ENCODE measurements at places on chromosomes 1 and 21.

- DNase-seq, result no peak
Measured at GRCh38 chr1:114341299-114341698, 169.7 kb downstream of the TRIM33 start.

DNA sequence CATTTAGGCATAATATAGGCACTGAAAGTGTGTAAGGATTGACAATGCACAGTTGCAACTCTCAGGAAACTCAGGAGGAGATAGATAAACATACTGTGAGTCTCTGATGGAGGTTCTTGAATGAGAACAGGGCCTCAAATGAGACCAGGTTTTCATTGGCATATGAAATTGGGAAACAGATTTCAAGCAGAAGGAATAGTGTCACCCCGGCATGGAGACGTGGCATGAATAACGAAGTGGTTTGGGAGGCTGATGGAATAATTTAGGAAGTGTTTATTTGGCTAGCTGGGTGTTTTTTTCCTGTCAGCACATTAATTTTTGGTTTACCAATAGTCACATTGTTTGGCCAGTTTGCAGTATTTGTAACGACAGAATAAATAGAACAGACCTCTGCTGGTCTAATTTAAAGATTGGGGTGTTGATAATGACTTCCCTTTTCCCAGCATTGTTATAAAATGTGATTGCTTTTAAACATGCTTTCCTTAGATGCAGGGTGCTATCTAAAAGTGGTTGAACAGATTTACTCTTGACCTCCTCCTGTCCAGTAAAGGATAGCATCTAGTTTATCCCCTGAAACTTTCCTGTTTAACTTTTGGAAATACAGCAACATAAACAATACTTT, 132.0 kb downstream of the C1orf21 start:
- no peak for DNase-seq

DNA sequence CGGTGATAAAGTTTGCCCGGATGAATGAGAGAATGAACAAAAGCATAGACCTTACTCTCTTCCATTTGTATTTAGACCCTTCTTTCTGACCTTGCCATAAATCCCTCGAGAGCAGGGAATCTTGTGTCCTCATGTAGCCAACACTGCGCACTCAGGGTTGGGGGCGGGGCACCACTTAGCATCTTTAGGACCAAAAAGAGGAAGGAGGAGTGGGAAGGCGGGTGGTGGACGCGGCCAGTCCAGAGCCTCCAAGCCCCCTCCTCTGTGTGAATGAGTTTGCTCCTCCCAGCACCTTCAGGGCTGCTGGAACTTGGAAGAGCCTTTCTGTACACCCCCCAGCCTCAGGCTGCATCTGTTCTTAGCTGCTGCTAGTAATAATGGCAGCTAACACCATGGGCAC, 141.9 kb upstream of the TMEM51 start:
- DNase-seq, result no peak

- DNase-seq, result no peak
Measured at GRCh38 chr1:79929356-79929755, 922.8 kb upstream of the ADGRL4 start.

DNA sequence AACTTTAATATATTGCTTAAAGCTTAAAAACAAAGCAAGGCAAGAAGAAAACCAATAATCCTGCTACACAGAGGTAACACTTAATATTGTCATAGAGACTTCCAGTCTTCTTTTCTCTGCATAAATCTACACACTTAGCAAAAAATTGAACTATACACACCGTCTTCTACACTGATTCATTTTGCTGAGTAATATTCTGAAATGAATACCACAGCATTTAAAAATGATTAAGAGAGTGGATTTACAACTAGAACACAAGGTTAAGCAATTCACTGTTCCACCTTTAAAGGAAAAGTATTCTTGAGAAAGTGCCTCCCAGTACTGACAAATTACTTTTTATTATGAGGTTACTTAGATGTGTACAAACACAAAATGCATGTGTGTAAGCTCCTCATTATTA, 22.2 kb upstream of the ITPKB start:
- DNase-seq, result no peak

DNA sequence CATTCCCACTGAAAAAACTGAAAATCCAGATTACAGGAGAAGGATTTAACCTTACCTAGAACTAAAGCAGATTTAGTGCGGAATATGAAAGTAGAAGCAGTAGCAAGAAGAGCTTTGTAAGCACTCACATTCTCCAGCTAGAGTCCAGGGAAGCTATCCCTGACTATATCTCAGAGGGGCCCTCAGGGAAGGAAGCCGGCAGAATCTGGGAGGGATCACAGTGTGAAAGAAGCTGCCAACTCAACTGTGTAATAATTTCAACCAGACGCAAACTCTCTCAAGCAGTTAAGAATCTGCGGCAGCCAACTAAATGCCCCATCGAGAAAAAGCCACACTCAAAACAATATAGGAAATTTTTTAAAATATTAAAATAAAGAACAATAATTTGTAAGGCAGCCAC, 163.8 kb downstream of the EIF4G3 start:
- DNase-seq, result no peak
